ENCODE measurements at places on chromosomes 4 and X.

DNA sequence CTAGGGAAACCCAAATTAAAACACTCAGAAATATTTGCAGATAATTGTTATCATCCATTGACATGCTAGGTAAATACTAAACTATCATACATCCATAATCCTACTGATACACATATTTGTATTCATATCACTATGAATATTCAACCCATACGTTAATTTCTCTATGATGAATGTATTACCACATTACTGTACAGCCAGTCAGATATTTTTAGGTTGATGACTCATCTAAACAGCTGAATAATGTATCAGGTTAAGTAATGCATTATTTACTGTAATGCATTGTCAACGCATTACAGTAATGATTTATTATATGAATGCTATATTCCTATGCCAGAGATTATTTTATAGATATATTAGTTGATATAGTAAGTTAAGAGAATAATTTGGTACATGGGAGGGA is 37.1 kb downstream of the VEGFC start:
- DNase-seq = no peak

GRCh38 chr4:82851885-82852750 is 38.8 kb downstream of the SEC31A start:
- DNase-seq = peak; percentile 57

DNA sequence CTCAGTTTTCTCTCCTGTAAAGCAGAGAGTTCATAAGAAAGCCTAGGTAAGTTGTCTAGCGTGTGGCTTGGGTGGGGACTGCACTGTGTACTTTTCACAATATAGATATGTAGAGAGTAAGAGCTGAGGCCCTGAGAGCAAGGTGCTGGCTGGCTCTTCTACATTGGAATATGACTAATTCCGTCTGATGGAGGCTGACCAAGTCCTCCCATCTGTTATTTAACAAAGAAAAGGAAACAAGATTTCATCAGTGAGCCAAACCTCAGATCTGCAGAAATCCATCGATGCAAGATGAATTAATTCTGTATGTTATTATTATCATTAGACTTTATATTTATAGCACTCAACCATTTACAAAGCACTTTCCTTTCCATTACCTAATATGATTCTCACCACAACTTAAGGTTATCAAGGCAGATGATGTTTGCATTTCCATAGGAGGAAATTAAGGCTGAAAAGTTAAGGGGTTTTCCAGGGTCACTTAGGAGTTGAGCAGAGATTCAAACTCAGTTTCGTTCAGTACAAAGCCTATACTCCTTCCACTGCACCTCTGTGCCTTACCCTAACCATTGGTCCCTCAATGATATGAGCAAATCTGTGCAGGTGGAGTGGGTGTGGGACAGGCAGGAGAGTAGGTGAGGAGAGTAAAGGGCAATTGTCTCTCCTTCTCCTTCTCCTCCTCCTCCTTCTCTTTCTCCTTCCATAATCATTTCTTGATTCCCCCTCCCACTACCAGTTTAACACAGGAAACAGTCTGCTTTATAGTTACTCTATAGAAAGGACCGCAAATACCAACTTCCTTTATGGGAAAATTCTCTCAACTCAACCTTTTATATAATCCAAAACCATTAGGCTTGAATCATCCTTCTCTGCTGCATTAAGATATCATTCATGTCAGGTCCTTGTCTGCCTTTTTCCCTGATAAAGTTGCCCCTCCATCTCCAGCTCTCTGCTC is 27.6 kb upstream of the SRD5A3 start:
- DNase-seq = no peak

DNA sequence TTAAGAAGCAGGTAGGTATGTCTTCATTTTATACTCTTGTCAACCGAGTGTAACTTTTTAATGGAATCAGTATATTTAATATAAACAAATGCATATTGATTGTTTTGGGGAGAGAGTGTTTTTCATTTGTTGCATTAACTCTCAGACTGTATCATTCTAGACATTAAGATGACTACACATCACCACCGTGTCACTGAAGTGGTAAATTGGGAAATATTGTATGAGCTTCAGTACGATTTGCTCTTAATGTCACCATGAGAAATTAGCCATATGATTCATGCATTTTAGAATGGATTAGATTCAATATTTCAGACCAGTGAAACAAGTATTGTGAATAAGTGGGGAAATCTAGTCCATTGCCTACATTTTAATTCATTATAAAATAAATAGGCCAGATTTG is 9.7 kb upstream of the MFAP3L start:
- no peak for DNase-seq

- DNase-seq = no peak
Observed at GRCh38 chr4:15902746-15903145, 35.8 kb downstream of the FGFBP1 start.

DNA sequence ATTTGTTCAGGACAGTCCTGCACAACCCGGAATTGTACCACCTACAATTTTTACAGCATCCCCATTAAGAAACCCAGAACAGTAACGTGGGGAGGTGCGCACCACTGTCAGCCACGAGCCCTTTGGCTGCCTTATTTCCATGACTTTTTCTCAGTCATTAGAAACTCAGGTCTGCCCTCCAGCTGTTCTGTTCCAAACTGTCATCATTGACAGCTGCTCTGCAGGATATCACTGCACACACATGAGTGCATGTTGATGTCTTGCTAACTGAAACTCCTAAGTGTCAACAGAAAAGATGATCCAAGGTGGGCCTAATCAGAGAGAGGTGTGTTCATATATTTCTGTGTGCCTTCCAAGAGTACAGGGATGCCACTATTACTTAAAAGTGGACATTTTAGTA is 123.4 kb downstream of the PARM1 start:
- no peak for DNase-seq

DNA sequence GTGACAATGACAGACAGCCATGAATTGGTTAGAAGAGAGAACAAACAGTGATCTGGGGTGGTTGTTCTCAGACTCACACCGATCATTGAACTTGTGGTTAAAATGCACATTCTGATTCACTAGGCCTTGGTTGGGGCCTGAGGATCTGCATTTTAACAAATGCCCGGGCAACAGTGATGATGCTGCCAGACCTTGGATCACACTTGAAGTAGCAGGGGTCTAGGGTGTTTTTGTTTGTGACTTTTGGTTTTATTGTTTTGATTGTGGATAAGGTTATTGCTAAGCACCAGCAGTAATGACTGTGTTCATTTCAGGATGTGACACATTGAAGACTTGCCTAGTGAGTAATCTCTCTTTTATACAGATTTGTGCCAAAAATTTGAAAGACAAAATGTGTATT is 36.5 kb downstream of the TXLNG start:
- no peak for DNase-seq

- DNase-seq = no peak
Observed at GRCh38 chr4:80062527-80062926, 10.5 kb downstream of the ANTXR2 start.

DNA sequence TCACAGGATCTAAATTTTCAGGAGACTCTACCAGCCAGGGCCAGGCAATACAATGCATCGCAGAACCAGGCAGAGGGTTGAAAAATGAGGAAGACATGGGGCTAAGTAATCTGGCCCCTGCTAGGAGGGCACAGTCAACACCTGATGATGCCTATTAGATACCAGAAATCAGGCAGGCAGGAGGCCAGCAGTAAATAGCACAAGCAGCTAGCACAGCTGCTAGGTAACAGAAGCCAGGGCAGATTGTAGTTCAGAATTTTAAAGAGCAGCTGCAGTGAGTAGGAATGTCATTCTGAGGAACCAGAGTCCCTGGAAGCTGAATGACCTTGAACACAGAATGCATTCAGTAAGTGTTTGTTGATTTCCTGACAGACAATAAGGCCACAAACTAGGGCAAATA is 38.8 kb upstream of the TRPC5OS start:
- no peak for DNase-seq

DNA sequence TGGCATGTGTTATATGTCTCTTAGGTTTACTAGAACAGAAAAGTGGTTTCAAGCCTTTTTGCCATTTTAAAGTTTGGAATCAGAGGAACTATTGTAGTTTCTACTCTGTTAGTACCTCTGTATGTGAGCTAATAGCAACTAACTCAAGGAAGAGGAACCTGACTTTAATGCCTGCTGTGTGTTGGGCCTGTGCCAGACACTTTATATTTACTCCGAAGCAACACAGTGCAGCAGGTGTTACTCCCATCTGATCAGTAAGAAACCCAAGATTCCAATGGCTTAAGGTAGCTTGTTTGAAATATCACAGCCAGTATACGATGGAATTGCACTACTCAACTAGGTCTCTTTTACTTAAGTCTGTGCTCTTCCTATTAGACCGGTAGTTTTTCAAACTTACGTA is 79.2 kb downstream of the USP9X start:
- no peak for DNase-seq

DNA sequence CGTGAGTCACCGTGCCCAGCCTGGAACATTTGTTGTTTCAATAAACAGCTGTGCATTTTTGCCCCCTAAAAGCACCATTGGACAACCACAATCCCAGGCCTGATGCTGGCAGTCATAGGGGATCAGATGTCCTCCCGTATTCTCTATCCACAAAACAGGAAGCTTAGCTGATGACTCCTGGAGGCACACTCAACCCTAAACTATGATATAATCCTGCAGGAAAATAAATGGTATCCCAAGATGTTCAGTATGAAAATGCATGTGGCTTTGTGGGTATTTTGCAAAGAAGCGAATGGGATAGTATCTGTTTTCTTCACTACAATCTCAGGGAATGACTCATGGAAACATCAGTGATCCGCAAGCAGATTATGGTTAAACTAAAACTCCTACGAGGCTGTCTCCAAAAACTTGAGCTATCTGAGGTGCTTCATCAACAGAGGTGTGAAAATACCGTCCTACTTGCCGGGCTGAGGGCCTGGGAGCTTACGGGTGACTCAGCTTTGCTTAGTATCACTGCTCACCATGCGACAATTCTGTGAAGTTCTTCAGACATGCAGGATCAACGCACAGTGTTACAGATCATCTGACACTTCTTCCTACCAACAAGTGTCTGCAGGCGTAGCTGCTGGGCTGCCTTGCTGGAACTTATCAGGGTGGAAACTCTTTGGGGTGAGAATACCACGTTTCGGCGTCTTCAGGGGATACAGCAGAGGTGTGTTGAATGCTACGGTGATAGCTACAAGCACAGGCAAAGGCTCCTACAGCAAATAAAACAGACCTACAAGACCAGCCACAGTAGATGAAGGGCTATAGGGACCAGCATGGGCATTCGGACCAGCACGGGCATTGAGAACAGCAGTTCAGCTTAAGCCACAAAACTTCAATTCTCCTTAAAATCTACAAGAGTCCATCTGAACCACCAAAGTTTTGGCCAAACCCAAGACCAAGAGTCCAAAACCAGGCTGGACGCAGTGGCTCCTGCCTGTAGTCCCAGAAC is 148.5 kb downstream of the DHRSX start:
- DNase-seq = no peak

DNA sequence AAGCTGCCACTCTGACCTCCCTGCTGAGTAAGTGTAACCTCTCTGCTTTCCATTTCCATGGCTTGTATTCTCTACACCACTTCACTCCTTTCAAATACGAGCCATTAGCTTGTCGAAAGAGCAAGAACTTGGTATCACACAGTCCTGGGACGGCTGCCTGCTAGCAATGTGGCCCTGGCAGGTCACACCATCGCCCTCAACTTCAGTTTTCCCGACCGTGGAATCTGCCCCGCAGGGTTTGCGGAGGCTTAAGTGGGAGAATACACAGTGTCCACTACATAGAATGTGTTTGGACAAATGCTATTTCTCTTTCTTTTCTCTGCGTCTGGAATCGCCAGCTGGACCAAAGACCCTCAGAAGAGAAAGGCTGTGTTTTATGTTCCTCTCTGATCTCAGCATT is 78.6 kb upstream of the STOX2 start:
- no peak for DNase-seq

- no peak for DNase-seq
Observed at GRCh38 chrX:368811-369562, 17.7 kb downstream of the PPP2R3B start.

GRCh38 chr4:120557372-120557771 is 365.2 kb downstream of the PRDM5 start:
- DNase-seq = peak; percentile 9

GRCh38 chr4:156547439-156547838 is 424.2 kb downstream of the PDGFC start:
- DNase-seq = peak; percentile 51

DNA sequence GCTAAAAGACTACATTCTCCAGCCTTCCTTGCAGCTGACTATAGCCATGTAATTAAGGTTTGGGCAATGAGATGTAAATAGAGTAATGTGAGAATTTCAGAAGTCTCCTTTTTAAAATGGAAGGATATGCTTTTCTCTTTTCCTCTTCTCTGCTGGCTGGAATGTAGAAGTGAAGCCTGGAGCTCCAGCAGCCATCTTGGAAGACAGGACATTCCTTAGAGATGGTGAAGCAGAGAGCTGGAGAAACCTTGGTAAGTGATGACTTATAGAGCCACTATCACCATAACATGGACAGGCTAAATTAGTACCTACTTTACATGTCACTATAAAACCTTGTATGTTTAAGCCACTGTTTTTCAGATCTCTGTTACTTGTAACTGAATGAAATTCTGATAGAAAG is 48.0 kb downstream of the RASL11B start:
- no peak for DNase-seq

DNA sequence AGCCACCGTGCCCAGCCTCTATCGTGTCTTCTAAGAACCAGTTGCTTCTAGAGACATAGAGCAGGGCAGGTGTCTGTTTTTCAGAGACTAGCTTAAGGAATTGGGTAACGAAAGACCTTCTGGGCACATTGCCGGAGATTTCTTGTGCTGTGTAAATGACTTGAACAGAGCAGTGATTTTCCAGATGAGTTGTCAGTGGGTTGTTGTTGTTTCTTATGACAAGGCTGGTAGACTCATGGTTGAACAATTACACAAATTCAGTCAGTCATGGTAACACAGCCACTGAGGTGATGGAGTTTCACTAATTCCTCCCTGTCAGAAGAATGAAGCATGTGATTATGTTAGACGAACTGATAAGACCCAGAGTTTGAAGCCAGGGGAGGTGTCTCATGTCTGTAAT is 20.5 kb upstream of the DDX3X start:
- no peak for DNase-seq

DNA sequence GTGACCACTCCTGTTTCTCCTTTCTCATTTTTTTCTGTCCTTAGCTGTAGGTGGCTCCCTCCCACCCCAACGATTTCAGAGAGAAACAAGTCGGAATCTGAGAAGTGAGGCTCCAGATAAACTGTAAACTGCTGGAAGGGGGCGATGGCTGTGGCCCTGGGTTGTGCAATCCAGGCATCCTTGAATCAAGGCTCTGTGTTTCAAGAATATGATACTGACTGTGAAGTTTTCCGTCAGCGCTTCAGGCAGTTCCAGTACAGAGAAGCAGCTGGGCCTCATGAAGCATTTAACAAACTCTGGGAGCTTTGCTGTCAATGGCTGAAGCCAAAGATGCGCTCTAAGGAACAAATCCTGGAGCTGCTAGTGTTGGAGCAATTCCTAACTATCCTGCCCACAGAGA is 37.7 kb downstream of the ETDC start:
- DNase-seq = peak; percentile 30

DNA sequence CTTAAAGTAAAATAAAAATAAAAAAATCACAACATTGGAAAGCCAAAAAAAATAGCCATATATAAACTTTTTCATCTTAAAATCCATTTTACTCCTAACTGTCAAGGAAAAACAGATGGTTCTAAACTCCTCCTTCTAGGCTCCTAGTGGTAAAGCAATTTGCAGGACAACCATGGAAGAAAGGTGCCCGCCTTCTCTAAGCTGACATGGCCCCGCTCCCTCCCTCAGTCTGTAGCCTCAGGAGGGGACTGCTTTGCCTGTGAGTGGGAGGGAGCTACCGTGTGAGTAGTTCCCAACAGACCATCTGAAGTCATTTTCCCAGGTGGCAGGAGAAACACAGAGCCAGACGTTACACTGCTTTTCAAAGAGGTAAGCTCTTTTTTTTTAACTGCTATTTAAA is 336.2 kb upstream of the FAT1 start:
- no peak for DNase-seq

- no peak for DNase-seq
Observed at GRCh38 chr4:160808174-160808573, 1355.6 kb downstream of the FSTL5 start.
